ENCODE measurements at places on chromosomes 3 and 15.

DNA sequence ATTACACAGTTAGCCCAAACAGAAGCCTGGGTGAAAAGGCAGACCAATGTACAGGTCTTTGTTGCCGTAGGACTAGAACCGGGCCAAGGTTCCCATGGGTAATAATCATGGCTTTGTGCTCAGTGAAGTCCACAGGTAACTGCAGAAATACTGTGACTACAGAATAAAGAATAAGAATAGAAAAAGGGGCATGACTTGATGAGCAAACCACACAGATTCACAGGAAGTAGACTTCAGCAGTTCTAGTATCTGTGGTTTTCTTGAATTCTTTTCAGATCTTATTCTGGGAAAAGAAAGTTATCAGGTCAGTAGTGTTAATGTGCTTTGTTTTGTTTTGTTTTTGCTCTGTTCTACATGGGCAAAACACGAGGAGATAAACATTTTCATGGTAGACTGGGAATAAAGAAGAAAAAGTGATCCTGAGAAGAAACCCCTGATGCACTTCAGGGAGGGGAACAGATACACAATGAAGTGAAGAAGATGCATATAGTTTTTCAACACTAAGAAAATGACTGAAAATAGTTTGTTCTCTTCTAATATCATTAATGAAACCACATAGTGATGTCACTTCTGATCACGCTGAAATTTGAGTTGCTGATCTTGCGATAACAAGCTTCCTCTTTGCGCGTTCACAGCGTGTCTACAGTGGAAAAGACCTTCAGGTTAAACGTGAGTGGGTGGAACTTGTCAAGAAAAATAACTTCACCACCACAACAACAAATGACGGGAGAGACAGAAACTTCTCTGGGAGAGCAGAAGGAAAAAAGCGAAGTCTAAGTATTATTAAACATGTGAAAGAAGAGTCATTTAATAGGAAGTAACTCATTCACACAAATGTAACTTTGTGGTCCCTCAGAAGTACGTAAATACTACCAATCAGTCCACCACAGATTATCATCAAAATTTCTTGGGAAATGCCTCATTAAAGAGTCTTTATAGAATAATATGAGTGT is 315.8 kb upstream of the SATB1 start:
- peak; percentile 51 for DNase-seq

- DNase-seq = no peak
These were observed 39.6 kb downstream of the C3orf38 start for GRCh38 chr3:88189361-88189810.

DNA sequence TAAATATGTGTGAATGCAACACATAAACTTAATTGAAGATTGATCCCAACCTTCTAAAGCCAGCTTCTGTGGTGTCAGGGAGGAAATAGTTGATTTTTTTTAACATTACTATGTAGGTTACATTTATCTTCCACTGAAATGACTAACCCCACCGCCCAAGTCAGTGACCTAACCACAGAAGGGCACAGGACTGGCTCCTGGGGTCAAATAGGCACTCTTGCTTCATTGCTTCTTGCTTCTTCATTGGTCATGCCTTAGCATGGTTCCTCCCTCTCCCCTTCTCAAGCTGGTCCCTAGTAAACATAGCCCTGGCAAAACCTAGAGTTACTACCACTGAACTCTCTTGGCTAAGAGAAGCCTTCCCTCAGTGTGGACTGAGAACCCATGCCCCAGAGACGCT is 12.3 kb downstream of the EIF1B start:
- DNase-seq = no peak

DNA sequence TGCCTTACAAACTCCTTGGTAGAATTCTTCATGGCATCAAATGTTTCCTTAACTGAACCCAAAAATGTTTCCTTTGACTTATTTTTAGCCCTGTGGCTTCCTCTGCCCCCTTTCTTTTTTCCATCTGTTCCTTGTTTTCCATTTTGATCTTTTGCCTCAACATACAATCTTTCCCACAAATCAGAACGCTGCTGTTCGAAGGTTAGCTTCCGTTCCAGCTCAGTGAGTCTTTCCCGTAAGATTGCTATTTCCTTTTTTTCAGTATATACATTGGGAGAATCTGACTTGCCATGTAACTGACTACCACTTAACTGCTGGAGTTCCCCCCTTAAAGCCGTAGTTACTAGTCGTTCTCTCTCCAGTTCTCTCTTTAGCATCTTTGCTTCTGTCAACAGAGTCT is 41.2 kb downstream of the PIGB start:
- DNase-seq = no peak

DNA sequence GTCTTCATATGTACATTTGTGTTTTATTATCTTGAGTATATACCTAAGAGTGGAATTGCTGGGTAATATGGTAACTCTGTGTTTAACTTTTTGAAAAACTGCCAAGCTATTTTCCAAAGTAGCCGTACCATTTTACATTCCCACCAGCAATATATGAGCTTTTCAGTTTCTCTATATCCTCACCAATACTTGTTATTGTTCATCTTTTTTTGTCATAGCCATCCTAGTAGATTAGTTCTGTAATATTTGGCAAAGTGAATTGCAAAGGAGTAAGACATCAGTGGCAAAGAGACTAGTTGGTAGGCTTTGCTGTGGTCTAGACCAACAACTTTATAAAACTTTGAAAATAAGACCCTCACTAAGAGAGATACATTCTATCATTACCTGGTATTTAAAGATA is 21.4 kb downstream of the OXSR1 start:
- DNase-seq = no peak

- no peak for DNase-seq
These were observed 53.2 kb upstream of the CTSH start for GRCh38 chr15:78997981-78998499.

DNA sequence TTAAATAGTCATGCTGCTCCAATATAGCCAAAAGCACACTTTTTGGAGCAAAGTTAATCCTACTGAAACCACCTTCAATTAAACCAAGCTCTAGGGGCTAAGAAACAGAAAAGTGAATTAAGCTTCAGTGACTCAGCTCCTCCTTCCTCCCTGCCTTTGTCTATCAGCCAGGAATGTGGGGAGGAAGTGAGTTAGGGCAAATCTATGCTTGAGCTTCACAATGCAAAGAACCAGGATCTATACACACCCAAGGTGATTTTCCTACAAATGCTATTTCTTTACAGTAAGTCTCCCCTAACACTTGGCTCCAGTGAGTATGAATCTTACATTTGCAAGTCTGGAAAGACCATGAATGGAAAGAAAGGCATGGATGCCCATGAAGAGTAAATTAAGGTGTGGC is 212.1 kb downstream of the P3H2 start:
- no peak for DNase-seq

- DNase-seq = no peak
These were observed 5.1 kb downstream of the ACAA1 start for GRCh38 chr3:38131621-38132369.

GRCh38 chr15:86021281-86022264 is 58.1 kb upstream of the AGBL1 start:
- DNase-seq = no peak

DNA sequence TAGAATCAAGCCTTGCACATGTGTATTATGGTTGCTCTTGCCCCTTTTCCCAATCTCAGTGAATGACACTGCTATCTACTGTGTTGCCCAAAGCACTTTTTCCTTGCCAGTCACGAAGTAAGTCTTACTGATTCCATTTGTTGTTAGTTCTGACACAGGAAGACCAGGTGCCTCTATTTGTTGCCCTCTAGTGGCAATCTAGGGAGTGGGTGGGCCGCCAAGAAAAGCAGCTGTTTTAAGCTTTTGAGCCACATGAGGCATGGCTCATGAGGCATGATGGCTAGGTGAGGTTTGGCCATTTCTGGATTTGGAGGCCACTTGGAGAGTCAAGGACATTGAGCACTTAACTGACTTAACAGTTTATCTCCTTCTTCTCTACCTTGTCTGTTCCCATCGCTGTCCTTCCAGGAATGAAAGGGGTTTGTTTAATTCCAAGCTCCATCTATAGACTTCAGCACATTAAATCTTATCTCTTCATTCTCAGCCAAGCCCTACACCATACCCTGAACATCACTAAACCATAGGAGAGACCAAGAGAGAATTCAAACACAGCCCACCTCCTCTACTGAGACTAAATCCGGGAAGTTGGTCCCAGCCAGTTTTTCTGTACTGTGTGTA is 103.1 kb downstream of the HCN4 start:
- DNase-seq = peak; percentile 32

Measured in T follicular helper cell (primary cell).